Suppressor macrophage treated with lipopolysaccharide for 1 hour (primary cell): ENCODE measurements at places on chromosomes 12 and 14.

- no peak for DNase-seq
Measured at GRCh38 chr14:54481695-54482094, 7.1 kb downstream of the GMFB start.

- DNase-seq = peak; percentile 15
Measured at GRCh38 chr12:107845980-107846659, 71.6 kb downstream of the ASCL4 start.

DNA sequence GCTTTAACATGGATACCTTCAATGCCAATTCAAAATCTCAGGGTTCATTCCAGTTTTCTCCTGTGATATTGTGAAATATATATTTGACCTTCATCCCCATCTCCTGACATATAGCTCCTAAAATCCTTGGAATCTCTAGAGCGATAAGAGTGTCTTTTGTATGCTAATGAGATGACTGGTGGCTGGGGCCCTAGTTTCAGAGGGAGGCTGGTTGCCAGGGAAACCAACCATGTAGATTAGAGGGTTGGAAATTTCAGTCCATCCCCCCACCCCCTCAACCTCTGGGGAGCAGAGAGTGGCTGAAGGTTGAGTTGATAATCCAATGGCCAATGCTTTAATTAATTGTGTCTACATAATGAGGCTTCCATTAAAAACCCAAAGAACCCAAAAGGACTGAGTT is 59.4 kb downstream of the SDR9C7 start:
- DNase-seq = no peak

- DNase-seq = no peak
Measured at GRCh38 chr12:51177897-51178296, 5.0 kb upstream of the TFCP2 start.

DNA sequence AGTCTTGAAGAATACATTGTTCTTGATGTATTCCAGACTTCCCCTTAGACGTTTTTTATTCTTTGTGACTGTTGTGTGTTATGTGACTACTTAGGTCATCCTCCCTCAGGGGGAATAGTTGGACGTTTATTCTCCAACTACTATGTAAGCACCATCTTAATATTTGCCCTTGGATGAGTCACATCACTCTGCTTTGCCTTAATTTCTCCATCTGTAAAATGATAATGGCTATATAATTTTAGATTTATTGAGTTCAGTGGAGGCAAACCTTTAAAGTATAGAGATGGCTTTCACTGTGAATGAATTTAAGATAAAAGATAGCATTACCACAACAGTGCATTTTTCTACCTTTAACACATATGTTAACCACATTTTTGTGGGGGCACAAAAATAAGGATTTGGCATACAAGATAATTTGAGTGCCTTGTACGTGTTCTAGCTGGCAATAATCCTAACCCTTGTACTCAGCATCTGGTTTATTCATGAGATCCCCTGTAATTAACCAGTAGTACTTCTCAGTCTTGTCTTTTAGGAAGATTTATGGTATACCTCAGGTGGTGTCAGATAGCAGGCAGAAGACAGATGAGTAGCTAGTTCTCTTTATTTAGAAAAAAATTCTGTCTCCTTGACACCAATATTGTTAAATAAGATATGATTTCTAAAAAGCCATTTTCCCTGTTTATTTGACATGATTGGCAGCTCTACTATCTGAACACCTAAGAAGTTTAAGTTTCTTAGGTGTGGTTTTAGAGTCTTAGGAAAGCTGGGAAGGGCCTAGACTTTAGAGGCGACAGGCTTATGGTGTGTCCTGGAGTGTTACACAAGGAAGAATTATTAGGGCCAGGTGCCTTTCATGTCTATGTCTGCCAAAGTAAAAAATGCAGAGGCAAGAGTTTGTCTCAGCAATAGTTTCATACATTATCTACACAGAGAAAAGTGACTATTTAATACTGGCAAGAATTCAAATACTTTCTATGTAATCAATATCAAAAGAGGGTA is 152.3 kb downstream of the RAD51B start:
- no peak for DNase-seq

DNA sequence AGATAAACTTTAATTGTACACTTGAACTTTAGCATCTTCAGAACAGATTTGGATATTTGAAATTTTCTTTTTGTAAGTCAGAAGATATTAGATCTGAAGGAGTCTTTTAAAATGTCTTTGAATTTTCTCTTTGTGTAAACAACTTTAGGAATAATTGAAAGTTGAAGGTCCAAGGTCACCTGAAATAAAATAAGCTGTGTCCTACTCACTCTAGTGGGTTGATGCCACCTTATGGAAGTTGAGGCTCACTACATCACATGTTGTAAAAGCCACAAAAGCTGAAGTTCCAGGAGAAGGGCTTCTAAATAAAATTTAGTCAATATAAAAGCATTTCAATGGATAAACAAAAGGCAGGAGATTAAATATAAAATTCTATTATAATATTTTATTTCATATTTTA is 122.0 kb upstream of the ATXN7L3B start:
- peak; percentile 24 for DNase-seq

GRCh38 chr12:104063712-104064030 is 660 bp upstream of the HCFC2 start:
- DNase-seq = no peak

GRCh38 chr14:29494312-29494711 is 433.3 kb downstream of the PRKD1 start:
- DNase-seq = no peak

DNA sequence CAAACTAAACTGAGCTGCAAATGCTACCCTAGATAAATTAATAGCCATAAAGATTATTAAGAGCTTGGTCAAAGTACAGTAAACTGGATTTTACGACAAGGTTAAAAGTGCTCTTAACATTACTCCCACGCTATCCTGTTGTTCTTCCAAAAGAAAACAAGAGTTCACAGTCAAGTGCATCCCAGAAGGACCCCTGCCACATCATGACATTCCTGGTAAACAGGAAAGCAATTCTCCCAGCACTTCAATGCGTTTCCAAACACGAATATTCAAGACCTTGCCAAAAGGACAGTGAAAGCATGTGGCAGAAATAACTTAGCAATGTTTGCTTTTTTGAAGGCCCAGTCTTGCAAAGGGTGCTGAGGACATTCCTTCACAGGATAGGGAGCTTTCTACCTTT is 11.2 kb downstream of the SPRING1 start:
- no peak for DNase-seq
